ENCODE measurements at places on chromosomes 1 and 21.

GRCh38 chr1:55775007-55775406, 559.8 kb upstream of the USP24 start:
- no peak for DNase-seq

DNA sequence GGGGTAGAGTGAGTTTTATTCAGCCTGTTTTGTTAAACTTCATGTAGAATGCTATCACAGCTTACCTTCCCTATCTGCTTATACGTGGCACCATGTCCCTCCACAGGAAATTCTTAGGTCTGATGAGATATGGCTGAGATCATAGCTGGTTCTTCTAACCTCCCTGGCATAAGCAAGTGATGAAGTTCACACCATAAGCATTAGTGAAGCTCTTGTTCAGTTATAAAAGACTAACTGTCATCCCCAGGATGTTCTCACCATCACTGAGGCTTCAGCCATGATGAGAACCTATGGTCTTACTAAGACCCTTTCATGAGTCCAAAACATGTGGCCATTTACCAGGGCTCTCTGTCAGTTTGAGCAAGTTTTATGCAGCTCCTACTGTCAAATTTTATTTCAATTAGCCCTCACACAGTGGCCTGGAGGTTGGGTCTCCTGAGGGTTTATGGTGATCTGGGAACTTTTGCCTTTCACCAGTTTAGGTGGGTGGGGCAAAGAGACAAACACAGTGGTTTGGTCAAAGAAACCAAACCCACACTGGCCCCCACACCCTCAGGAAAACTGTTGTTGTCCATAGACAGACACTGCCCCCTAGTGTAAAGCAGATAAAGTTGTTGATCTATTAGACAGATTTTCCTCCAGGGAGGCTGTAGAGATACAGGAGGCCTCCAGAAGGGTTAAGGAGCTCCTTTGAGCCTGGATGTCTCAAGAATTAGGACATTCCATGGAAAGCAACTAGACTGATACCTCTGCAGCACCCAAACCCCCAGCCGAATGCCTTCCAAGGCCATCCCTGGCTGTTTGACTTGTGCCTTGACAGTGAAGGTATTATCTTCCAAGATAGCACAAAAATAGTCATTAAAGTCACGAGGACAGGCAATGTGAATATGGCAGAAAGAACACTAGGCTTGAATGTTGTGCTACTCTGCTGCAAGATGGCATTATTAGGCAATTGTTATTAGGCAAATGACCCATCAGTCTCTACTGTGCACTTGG, 5.0 kb downstream of the SLC22A15 start:
- DNase-seq = no peak

DNA sequence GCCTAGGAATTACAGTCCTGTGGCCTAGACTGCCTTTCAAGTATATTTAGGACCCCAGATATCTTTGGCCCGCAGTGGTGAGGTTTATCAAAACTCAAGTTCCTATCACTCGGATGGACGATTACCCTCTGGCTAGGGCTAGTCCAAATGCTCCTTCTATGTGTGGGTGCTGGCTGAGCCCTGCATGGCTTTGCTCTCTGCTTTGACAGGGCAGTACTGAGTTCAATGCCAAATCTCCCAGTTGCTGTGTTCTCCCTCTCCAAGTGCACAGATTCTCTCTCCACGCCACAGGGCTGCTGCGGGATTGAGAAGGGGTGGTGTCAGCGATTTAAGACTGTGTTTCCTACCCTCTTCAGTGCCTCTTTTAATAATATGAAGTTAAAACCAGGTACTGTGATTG, 97.0 kb downstream of the LHX4 start:
- DNase-seq = no peak

DNA sequence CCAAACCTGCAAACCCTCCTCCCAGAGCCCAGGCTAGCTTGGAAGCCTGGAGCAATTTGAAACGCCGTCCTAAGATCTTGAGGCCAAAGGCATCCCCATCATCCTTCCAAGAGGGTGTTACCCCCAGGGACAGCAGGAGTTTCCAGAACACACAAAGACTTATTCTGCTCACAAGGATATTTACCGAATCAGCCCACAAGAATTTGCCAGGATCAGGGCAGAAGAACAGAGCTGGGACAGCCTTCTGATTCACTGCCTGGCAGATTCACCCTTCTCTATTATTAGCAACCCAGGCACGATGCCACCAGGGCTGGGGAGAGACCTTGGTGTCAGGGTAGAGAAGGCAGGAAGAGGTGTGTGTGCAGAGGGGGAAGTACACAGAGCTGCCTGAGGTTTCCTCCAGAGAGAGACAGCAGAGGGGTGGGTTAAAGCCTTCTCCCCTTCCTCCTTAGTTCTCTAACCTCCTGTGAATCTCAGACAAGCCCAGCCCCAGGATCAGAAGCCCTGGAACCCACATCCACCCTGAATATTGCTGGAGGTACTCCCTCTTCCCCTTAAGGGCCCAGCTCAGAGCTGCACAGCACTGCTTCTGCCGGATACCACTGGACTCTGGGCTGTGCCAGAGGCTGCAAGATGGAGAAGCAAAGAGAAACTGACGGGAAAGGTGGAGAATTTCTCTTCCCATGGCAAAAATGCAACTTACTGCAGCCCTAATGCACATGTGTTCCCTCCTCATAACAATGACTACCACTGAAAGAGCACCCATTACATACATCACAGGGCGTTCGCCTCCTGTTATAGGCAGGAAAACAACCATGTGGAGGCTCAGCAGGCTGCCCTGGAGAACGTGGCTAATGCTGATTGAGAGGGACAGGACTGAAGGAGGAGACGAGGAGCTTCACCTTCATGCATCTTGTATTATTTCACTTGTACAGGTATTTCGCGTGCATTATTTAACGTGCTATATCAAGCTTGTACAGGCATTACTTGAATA, 61.8 kb downstream of the ITPKB start:
- no peak for DNase-seq

DNA sequence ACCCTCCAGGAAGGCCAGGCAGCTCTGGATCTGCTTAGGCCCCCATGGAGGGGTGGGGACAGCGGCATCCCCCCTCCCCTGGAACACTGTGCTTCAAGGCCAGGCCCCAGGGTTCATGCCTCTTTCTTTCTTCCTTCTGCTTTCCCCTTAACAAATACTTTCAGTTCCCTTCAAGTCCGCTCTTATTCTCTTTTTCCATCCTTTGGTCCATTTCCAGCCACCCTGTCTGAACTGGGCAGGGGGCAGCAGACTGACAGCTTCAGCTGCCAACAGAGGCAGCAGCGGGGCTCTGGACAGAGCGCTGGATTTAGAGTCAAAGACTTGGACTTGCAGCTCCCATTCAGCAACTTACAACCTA, 1.1 kb upstream of the CD244 start:
- DNase-seq = no peak

DNA sequence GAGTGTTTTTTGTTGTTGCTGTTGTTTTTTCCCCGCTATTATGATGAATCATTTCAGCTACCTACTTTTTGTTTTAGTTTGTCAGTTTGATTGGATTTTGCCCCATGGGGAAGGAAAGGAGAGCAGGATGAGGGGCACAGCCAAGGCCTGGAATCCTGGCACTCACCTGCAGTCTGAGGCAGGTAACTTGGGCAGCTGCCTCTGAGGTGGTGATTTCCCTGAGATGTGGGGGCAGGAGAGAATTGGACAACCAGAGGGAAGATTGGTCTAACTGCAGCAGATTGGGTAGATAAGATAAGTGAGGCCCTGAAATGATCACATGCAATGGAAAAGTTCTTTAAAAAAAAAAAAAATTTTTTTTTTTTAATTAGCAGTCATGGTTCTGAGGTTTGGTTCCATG, 1.5 kb upstream of the LAX1 start:
- no peak for DNase-seq

GRCh38 chr1:198153103-198153502, 3.7 kb upstream of the NEK7 start:
- DNase-seq = no peak

DNA sequence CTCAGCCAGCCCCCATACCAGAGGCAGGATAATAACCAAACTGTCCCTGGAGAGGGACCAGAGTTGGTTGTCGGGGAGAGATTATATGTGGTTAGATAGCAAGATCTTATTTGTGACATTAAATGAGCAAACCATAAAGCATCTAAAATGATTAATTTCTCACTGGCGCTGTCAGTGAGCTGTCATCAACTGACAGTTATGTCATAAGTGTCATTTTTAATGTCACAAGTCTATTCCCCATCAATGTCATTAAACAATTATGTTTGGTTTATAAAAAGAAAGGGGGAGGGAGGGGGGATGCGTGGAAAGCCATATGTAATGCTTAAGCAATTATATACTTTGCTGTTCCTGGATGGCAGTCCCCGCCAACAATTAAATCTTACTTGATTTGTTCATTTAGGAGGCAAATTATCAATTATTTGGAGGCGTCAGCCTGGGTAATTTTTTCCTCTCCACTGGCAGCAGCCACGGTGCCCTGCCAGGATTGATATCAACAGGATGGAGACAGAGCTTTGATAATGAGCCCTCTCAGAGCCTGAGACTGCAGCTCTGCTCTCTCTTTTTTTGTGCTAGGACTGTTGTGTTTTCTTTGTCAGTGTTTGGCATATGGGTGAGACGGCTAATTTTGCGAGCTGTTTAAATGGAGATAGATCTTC, 333.6 kb upstream of the CAMK1G start:
- no peak for DNase-seq

- DNase-seq = no peak
Measured at GRCh38 chr1:35885961-35886558, 3.1 kb downstream of the AGO1 start.

- no peak for DNase-seq
Measured at GRCh38 chr1:217393896-217394295, 237.0 kb downstream of the GPATCH2 start.

DNA sequence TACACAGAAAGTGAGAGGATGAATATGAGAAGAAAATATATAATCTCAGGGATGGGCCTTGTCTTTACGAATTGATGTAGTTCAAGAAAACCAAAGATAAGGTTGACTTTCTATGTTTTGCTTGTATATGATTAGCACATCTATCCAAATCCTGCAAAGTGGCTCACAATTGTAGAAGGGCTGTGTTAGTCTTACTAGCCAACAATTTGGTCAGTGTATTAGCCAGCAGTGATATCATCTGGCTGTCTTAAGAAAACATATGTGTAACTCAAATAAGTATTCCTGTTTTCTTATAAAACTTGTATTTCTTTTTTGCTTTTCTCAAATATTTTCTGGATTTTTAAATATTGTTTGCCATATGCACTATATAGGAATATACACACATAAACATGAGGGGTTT, 5.5 kb downstream of the SDCCAG8 start:
- no peak for DNase-seq

DNA sequence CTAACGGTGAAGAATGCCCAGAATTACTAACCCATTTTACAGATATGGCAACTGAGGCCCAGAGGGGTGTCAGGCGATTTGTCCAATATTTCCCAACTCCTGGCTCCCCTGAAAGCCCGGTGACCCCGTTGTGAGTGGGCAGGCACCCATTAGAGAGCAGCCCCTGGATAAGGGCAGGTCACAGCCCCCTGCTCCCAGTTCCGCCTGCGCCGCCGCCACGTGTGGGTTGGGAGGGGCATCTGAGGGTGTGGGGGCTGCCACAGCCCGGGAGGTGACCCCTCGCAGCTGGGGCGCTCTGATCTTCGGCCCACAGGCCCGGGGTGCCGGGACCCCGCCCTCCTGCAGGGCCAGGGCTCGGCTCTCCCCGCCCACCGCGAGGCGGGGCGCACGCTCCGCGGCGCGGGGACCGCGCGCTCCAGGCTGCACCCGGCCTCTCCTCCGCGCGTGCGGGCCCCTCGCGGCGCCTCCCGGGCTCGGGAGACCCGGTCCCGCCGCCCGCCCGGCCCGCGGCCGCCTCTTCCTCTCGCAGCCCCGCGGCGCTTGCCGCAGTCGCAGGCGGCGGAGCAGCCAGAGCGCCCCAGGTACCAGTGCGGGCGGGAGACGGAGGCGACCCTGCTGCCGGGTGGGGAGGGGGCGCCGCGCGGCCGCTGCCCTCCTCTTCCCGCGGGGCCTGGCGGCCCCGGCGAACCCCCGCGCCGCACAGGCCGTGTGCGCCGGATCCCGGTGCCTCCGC, at the start of gene HTR6:
HTR6 (plus strand) TSS at position 423 of the 733 bp plus-strand sequence. CDS start 879 bp downstream, outside the sequence.
- DNase-seq = no peak

GRCh38 chr1:209704584-209704983, at the start of gene HSD11B1:
TSS of gene HSD11B1 (plus strand) at chr1:209704846. CDS start at chr1:209704943, 97 bp downstream.
- no peak for DNase-seq

DNA sequence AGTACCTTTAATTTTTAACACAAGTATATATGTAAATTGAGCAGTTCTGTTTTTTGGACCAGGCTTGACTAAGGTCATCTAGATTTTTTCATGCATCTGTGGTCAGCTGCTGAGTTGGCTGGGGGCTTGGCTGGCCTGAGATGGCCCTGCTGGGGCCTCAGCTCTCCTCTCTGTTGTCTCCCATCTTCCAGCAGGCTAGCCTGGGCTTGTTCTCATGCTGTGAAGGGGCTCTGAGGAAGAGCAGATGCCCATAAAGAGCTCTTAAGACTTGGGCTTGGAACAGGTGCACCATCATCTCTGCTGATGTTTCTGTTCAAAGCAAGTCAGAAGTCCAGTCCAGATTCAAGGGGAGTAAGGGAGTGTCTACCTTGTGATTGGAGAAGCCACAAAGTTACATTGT, 51.2 kb upstream of the TNR start:
- no peak for DNase-seq

DNA sequence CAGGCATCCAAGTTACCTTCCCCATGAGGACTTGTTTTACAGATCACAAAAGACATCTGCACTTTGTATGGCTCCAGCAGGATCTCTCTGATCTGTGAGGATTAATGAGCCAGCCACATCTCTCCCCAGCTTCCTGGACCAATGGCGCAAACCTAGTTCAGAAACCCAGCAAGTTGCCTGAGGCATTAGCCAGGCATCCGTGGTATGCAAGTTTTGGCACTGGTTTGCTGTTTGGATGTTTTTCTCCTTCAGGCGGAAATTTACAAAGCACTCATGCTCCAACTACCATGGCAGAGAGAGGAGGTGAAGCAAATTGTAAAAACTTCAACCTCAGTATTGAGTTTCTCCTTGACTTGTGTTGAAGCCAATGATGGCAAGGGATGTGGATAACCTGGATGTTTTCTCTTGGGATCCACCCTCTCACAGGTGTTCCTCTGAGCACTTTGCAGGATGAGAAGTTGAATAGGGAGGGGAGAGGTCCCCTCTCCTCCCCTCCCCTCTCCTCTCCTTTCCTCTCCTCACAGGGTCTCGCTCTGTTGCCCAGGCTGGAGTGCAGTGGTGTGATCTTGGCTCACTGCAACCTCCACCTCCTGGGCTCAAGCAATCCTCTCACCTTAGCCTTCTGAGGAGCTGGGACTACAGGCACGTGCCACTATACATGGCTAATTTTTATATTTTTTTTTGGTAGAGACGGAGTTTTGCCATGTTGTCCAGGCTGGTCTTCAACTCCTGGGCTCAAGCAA, 25.6 kb upstream of the ENO1 start:
- DNase-seq = no peak

- no peak for DNase-seq
Measured at GRCh38 chr1:88946861-88947260, 45.6 kb downstream of the KYAT3 start.

GRCh38 chr21:42262831-42263231, 43.9 kb downstream of the ABCG1 start:
- DNase-seq = no peak

GRCh38 chr1:116033322-116033721, 57.0 kb downstream of the SLC22A15 start:
- no peak for DNase-seq

GRCh38 chr1:204449678-204450280, 38.2 kb upstream of the PPP1R15B start:
- no peak for DNase-seq

All from GM12864 (cell line).